ENCODE measurements at places on chromosomes 7 and 10. TPM values are rescaled to one million over a fixed set of nuclear protein-coding genes. Genes with fewer than 3 reads are reported as not detected.

DNA sequence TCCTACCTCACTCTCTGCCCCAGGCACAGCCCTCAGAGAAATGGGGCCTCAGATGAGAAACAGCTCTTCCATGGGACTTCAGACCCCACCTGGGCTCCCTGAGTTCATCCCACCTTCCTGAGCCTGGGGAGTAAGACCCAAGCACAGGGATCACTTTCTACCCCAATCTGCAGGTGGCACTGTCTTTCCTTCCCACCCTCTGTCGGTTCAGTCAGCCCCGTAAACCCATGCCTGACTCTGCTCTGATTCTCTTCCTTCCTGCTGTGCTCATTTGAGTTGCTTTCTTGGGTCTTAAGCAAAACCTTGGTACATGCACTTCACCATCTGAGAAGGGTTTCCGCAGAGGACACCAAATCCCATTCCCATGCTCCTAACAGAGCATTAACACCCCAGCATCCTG is 306.4 kb upstream of the CDC14C start:
- DNase-seq: no peak

Gene CYP2W1
- not detected for total RNA-seq

DNA sequence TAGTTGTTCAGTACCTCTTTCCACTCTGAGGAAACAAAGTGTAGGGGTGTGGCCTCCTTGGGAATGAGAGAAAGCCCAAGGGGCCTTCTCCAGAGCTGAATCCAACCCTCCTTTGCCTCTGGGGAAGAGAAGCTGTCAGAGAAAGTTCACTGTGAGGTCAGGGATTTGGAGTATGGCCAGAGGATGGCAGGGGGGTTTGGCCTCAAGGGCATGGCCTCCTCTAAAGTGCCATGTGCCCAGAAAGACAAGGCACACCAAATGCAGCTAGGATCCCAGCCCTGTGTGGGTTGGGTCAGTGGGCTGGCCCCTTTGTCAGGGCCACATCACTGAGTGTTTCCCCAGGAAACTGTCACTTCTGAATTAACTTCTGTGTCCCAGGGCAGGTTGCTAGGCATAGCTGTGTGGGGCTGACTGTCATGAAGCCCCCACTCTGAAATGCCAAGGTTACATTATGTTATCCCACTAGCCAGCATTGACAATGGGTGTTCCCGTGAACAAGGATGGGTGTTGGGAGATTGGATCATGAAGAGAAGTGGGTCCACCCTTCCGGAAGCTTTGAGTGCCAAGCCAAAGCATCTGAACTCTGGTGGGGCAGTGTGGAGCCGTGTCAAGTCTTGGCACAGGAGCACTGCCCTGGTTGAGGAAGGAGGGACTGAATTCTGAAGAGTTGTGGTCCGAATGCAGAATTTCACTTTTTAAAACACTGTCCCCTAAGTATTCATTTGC is 123.3 kb downstream of the ZMIZ1 start:
- DNase-seq: no peak

DNA sequence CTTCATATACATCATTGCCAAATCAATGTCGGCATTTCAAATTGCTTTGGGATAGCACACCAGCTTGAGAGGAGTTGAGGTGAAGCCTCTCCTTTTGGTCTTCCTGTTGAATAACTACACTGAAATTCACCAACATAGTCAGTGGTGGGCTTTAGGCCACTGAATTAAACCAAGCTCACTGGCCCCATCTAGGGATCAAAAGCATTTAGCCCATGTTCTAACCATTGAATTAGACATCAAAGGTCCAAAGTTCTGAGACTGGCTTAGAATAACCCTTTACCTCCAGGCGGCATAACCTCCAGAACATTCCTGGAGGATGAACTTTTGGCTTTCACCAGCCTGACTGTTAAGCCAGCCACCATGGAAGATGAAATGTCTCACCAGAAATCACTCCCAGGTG is 54.6 kb downstream of the BPGM start:
- no peak for DNase-seq

Gene APBB1IP
- 11.0 TPM for total RNA-seq

Gene ATP5MK
- 240 TPM for total RNA-seq

Gene TEX47
- not detected for total RNA-seq

Gene SLC18A3
- total RNA-seq: not detected

Gene CUZD1
- total RNA-seq: 0.58 TPM
